Neural crest cell (in vitro differentiated cells): ENCODE measurements at places on chromosomes 2 and 18.

DNA sequence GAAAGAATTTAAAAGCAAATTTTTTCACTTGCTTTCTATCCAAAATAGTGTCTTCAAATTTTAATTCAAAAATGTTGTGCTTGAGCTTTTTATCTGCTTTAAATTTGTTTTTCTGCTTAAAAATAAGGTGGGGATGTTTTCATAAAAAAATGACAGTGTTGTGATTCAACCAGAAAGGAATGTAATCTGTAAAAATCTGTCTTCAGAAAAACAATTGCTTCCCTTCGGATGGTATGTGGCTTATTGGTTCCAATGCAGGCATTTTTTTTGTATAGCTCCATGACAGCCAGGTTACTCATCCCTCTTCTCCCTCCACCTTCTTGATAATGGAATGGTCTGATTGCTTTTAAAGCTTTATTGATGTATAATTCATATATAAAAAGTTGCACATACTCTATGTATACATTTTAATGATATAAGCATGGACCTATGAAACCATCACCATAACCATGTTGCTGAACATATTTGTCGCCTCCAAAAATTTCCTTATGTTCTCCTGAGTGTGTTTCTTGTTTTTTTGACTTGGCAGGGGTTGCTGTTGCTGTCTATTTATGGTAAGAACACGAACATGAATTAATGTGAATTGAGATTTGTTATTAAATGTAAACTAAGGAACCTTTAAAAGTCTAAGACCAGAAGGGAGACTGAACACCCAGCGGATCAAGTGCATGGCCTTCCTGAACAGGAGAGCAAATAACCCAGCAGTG lies 363.7 kb upstream of the SPHKAP start:
- no peak for DNase-seq

- DNase-seq, result no peak
Observed at GRCh38 chr2:215367662-215368492, 56.0 kb downstream of the ATIC start.

DNA sequence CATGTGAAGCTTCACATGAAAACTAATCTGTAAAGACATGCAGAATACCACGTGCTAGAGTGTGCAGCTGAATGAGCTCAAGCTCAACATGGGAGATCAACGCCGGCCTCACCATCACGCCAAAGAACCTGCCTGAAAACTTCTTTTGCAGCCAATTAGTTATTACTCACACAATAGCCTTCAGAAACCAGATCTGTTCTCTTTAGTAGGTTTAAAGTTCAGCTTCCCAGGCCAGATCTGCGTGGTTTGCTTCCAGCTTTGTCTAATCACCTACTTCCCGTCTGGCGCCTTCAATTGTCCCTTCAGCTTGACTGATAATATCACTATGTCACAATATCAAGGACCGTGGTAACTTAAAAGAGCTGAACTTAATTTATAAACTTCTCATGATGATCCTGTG lies 68.0 kb upstream of the ZNF236 start:
- DNase-seq, result no peak

GRCh38 chr2:206556357-206556949 lies 85.8 kb upstream of the FAM237A start:
- no peak for DNase-seq

DNA sequence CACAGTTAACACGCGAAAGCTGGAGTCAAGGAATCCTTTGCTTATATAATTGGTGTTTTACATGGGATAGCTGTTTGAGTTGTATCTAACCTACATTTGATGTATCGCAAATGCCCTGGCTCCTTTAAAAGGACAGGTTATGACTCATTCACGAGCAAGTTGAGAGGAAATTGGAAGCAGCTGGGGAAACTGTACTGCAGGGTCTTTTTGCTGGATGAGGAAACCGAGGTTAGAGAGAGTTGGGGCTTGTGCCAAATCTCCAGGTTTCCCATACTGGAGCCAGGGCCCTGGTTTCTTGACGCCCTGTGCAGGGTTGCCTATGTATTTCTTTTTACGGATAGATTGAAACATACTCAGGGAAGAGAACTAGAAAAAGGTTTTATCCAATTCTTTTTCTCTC lies 60.0 kb upstream of the SPTBN1 start:
- no peak for DNase-seq

DNA sequence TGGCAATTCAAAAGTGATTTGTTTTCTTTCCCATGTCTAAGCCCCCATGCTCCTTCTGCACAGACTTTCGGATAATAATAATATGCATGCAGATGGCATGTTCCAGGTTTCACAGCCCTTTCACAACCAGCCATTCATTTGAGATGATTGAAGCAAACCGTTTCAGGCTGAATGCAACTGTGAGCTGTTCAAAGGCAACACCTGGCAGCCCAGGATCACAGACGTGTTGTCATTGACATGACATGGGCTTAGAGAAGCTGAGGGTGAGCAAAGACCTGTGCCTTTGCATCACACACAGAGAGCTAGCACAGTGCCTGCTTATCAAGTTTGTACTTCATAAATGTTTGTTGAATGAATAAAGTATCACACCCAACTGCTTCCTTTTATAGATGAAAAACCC lies 12.4 kb upstream of the ERMN start:
- no peak for DNase-seq

GRCh38 chr2:71725836-71726235 lies 272.5 kb downstream of the DYSF start:
- DNase-seq, result no peak

GRCh38 chr2:116692988-116693387 lies 1121.5 kb upstream of the DDX18 start:
- no peak for DNase-seq

- no peak for DNase-seq
Observed at GRCh38 chr2:42868096-42868495, 75.7 kb upstream of the HAAO start.

- no peak for DNase-seq
Observed at GRCh38 chr2:176689711-176690110, 420.5 kb downstream of the MTX2 start.

- DNase-seq, result no peak
Observed at GRCh38 chr18:26356045-26356785, 130.0 kb downstream of the TAF4B start.

GRCh38 chr2:120026890-120027289 lies 14.0 kb downstream of the EPB41L5 start:
- no peak for DNase-seq

- no peak for DNase-seq
Observed at GRCh38 chr18:22052405-22053105, 116.8 kb upstream of the GATA6 start.
